ENCODE measurements at places on chromosomes 1 and 21. TPM values are rescaled to one million over a fixed set of nuclear protein-coding genes. Genes with fewer than 3 reads are reported as not detected.
A peak's percentile ranks its signal among the peaks of the same experiment; 100 is the strongest.

- H3K27me3 ChIP-seq: no peaks in the 10 kb centered on the region
- no peaks in the 10 kb centered on the region for H3K36me3 ChIP-seq
- no peak overlapping the region for H3K4me3 ChIP-seq
- H3K4me1 ChIP-seq: no peaks in the 10 kb centered on the region
- peak; percentile 28 for DNase-seq
- H3K27ac ChIP-seq: no peak overlapping the region
Observed at GRCh38 chr1:82979593-82980236, 1019.2 kb downstream of the TTLL7 start.

- H3K27ac ChIP-seq: no peak overlapping the region
- no peaks in the 10 kb centered on the region for H3K27me3 ChIP-seq
- peaks cover under 1% of the 10 kb centered on the region for H3K4me1 ChIP-seq
Observed at GRCh38 chr1:20192364-20192763, 6.0 kb upstream of the PLA2G2C start.

DNA sequence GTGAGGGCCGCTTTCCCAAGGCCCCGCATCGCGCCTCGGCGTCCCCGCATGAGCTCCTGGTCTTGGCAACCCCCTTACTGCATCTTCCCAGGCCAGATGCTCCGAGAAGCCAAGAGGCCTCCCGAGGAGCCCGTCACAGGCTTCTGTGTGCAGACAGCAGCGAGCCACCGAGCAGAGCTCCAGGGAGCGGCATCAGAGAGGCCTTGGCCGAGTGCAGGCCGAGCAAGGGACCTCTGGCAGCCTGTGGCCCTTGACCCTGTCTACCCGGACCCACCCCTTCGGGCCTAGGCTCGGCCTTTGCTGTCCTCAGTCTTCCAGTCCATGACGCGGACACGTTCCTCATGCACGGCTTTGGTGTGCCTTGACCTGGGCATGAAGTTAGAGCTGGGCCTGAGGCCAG, 63.5 kb downstream of the MORN1 start:
- H3K36me3 ChIP-seq: no peaks in the 10 kb centered on the region
- H3K27ac ChIP-seq: no peak overlapping the region
- peaks cover 4% of the 10 kb centered on the region for H3K4me1 ChIP-seq
- H3K4me3 ChIP-seq: no peak overlapping the region
- H3K27me3 ChIP-seq: no peaks in the 10 kb centered on the region
- DNase-seq: no peak

RCSD1 gene
- 16.2 TPM for total RNA-seq

DNA sequence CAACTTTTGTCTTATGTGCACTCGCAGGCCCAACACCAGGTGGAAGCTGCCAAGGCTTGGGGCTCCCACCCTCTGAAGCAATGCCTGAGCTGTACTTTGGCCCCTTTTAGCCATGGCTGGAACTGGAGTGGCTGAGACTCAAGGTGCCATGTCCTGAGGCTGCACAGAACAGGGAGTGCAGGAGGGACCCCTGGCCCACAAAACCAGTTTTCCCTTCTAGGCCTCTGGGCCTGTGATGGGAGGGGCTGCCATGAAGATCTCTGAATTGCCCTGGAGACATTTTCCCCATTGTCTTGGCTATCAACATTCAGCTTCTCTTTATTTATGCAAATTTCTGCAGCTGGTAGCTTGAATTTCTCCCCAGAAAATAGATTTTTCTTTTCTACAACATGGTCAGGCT, 57.6 kb downstream of the ROR1 start:
- DNase-seq: no peak
- no peaks in the 10 kb centered on the region for H3K36me3 ChIP-seq
- H3K4me3 ChIP-seq: no peak overlapping the region
- H3K27me3 ChIP-seq: no peaks in the 10 kb centered on the region
- H3K4me1 ChIP-seq: peaks cover 87% of the 10 kb centered on the region

DNA sequence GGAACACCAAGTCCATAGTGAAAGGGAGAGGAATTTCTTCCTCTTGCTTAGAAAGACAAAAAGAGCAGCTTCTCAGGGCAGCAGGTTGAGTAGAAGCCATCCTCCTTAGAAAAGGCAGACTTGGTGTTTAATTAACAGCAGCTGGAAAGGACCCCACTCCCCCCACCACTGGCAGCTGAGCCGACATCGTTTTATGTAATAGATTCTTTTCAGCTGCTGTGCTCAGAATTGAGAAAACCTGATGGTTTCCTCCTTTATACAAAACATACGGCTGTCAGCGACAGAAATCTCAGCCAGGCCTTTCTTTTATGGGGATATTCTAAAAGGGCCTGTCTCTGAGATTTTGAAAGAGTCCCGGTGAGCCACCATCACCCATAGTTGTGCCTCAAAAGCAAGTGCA, 49.9 kb downstream of the MAN1C1 start:
- no peaks in the 10 kb centered on the region for H3K36me3 ChIP-seq
- no peak overlapping the region for H3K4me3 ChIP-seq
- H3K4me1 ChIP-seq: peaks cover 2% of the 10 kb centered on the region
- DNase-seq: no peak
- no peaks in the 10 kb centered on the region for H3K27me3 ChIP-seq

PAQR6 gene
- total RNA-seq: 2.0 TPM

GRCh38 chr1:198491028-198491427, 49.5 kb downstream of the ATP6V1G3 start:
- DNase-seq: no peak
- H3K27ac ChIP-seq: no peak overlapping the region
- no peaks in the 10 kb centered on the region for H3K27me3 ChIP-seq
- no peaks in the 10 kb centered on the region for H3K36me3 ChIP-seq
- no peak overlapping the region for H3K4me3 ChIP-seq
- H3K4me1 ChIP-seq: no peaks in the 10 kb centered on the region

GRCh38 chr1:228989992-228990827, 254.9 kb downstream of the RHOU start:
- no peaks in the 10 kb centered on the region for H3K36me3 ChIP-seq
- H3K4me1 ChIP-seq: peaks cover 40% of the 10 kb centered on the region
- H3K4me3 ChIP-seq: no peak overlapping the region
- peak; percentile 38 for DNase-seq

KCND3 gene
- 6.4 TPM for total RNA-seq

GRCh38 chr1:210418863-210419650, 90.4 kb downstream of the HHAT start:
- H3K27me3 ChIP-seq: no peaks in the 10 kb centered on the region
- H3K27ac ChIP-seq: no peak overlapping the region
- H3K36me3 ChIP-seq: no peaks in the 10 kb centered on the region
- no peak overlapping the region for H3K4me3 ChIP-seq

- H3K27me3 ChIP-seq: no peaks in the 10 kb centered on the region
- peaks cover 29% of the 10 kb centered on the region for H3K36me3 ChIP-seq
- peak overlapping the region; percentile 97 for H3K4me3 ChIP-seq
- peaks cover 43% of the 10 kb centered on the region for H3K4me1 ChIP-seq
- DNase-seq: peak; percentile 80
- peak overlapping the region; percentile 91 for H3K27ac ChIP-seq
Observed at GRCh38 chr1:150970808-150971582, 3.6 kb downstream of the CERS2 start.

DNA sequence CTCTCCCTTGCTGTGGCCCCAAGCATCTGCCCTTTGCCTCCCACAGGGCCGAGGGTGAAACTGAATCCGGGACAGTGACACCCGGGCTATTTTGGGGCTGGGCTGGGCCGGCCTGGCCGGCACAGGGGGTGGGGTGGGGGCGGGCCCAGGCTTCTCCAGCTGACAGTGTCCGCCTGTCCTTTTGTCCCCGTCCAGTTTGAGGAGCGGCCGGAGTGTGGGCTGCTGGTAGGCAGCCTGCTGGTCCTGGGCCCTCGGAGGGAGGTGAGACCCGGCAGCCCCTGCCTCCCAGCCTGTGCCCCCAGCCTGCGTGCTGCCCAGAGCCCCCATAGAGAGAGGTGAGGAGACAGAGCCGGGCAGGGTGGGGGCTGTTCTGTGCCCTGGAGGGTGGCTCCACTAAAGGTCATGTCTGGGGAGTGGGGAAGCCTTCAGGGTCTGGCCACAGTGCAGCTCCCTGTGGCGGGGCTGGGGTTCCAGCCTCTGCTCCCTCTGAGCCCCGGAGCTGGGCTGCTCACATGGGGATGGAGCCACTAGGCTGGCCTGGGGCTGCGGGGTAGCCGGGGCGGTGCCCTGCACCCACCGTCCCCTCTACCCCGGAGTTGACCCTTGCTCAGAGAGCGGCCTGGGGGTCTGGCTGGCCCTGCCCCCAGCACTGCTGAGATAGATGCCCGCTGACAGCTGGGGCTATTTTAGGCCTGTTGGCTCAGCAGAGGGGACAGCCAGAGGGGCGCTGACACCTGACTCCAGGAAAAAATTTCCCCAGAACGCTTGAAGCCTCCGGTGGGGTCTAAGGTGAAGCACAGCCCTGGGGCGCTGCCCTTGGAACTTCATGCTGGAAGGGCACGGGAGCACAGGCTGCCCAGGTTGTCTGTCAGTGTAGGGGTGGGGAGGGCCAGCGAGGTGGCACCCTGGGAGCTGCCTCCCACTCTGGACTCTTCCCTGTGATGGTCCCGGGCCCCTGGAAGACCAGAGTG, at the start of gene OBSCN:
TSS of gene OBSCN (plus strand) at position 194 of the 971 bp plus-strand sequence. CDS start 3,740 bp downstream, outside the sequence.
- H3K27ac ChIP-seq: no peak within 1 kb of the TSS
- H3K27me3 ChIP-seq: peaks cover 64% of the 10 kb centered on the region

CXADR gene
- 2.3 TPM for total RNA-seq

FBXO2 gene
- total RNA-seq: 5.0 TPM

GRCh38 chr1:38917772-38918171, 23.9 kb downstream of the RHBDL2 start:
- no peak overlapping the region for H3K4me3 ChIP-seq
- H3K27ac ChIP-seq: no peak overlapping the region
- H3K4me1 ChIP-seq: no peaks in the 10 kb centered on the region
- H3K36me3 ChIP-seq: peaks cover 18% of the 10 kb centered on the region
- no peak for DNase-seq

HSF2BP gene
- total RNA-seq: 1.5 TPM

DNA sequence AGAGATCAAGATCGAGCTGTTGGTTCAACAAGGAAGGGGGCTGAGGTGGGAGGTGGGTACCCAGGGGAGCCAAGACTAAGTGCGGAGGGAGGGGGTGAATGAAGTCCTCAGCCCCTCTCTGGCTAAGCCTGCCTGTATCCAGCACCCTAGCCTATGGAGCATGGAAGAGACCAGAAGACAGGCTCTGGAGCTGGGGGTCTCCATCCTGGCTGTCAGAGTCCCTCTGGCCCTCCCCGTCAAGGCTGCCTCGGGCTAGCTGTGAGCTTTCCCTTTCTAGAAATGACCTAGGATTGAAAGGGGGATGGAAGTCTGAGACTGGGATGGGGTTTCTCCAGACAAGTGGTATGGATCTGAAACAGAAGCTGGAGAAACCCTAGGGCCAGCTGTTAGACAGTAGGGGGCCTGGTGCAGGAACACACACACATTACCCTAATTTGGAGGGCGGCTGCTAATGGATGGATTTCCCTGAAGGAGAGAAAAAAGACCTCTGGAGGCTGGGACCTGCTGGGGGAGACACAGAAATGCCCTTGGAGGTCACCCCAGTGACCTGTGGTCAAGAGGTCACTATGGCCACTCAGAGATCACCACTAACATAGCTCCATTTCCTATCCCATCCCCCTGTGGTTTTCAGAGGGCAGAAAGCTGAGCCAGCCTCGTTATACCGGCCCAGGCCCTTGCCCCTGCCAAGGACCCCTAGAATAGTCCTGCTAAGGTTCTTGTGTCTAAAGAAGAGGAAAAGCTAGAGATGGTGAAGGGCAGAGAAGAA, 107.8 kb downstream of the TMEM53 start:
- no peaks in the 10 kb centered on the region for H3K36me3 ChIP-seq
- no peak overlapping the region for H3K4me3 ChIP-seq
- H3K4me1 ChIP-seq: no peaks in the 10 kb centered on the region
- H3K27me3 ChIP-seq: no peaks in the 10 kb centered on the region
- no peak overlapping the region for H3K27ac ChIP-seq

DNA sequence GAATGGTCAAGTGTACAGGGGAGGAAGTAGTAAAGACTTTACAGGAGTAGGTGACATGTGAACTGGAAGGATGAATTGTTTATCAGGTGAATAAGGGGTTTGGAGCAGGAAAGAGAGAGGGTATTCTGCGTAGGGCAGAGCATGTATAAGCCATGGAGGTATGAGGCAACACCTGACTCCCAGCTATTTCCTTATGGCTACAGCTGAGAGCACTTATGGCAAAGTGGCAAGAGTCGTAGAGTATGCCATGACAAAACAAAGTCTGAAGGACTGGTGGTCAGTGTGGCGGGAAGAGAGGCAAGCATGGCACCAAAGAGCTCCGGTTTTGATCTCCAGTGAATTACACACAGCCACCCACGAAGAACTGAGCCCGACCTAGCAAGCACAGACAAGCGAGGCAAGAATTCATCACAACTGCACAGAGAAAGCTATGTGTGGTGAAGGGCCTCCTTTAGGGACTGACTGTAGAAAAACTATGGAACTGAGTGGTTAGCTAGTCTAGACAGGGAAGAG, 9.0 kb upstream of the ELOVL1 start:
- H3K4me3 ChIP-seq: no peak overlapping the region
- no peaks in the 10 kb centered on the region for H3K27me3 ChIP-seq
- H3K36me3 ChIP-seq: peaks cover 37% of the 10 kb centered on the region
- no peak for DNase-seq
- peaks cover 18% of the 10 kb centered on the region for H3K4me1 ChIP-seq

DNA sequence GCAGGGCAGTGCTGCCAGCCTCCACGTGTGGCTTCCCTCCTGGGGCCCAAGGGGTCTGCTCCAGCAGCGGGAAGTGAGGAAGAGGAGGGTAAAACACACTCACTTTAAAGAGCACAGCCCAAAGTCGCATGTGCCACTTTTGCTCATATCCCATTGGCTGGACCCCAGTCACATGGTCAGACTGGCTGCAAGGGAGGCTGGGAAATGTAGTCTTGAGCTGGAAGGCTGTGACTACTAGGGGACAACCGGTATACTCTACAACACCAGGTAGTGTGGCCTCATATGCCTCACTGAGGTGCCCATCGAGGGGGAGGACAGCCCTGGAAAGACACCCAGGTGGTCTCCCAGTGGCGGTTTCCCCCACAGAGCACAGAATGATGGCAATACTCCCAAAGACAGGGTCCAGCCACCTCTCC, 45.2 kb downstream of the CAMK2N1 start:
- DNase-seq: peak; percentile 28
- no peak overlapping the region for H3K4me3 ChIP-seq
- H3K27me3 ChIP-seq: peaks cover 19% of the 10 kb centered on the region
- H3K27ac ChIP-seq: no peak overlapping the region
- H3K36me3 ChIP-seq: no peaks in the 10 kb centered on the region
- H3K4me1 ChIP-seq: no peaks in the 10 kb centered on the region

- no peaks in the 10 kb centered on the region for H3K27me3 ChIP-seq
- DNase-seq: no peak
- no peak overlapping the region for H3K27ac ChIP-seq
- H3K4me3 ChIP-seq: no peak overlapping the region
Observed at GRCh38 chr1:41520951-41521752, 36.7 kb upstream of the EDN2 start.

DNA sequence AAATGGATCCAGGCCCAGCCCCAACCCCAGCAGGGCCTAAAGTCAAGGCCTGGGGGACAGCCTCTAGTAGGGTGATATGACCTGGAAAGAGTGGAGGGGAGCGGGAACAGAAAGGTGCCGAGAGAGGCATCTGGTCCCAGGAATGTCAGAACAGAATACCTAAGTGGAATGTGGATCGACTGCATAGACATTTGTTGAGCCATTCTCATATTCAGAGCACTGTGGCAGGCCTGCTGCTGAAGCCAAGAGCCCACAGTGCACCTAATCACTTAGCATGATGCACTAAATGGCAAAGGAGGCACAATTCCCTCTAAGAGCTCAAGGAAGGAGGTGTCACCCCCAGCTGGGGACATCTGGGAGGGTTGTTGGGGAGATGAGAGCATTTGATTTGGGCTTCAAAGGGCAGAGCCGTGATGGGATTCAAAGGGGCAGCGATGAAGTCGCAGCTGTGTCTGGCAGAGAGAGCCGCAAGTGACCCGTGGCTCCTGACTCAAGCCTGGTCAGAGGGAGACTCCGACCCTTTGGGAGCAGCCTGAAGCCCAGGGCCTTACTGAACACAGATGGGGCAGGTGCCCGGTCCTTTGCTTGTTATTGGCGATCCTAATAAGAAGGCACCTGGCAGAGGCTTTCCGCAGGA, 8.6 kb upstream of the PKP1 start:
- no peaks in the 10 kb centered on the region for H3K27me3 ChIP-seq
- DNase-seq: no peak
- no peaks in the 10 kb centered on the region for H3K36me3 ChIP-seq
- no peak overlapping the region for H3K27ac ChIP-seq
- no peak overlapping the region for H3K4me3 ChIP-seq
- H3K4me1 ChIP-seq: no peaks in the 10 kb centered on the region

Data from stomach (tissue), 19 donors.